Bone marrow (tissue), 2 donors: ENCODE measurements at places on chromosomes 13 and 19.

- DNase-seq, result no peak
Measured at GRCh38 chr13:105466376-105466775, 1069.1 kb downstream of the EFNB2 start.

DNA sequence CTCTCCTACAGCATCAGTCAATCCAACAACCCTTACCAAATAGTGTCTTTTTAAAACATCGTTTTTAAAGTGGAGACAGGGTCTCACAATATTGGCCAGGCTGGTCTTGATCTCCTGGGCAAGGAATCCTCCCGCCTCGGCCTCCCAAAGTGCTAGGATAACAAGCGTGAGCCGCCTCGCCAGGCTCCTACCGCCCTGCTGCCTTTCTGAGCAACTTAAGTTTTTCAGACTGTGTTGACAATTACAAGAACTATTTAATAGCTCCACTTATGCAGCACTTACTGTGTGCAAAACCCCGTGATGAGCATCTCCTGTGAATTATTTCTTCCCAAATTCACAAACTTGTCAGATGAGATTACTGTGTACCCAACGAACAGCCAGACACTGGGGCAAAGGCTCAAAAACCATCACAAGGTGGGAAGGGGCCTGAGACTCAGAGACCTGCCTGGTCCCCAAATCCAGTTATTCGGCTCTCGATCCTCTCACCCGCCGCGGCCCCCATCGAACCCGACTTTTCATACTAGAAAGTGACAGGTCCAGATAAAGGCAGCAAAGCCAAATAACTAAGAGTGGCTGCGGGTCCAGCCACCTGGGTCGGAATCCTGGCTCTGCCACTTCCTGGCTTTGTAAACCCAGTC is 581 bp downstream of the RPL18 start:
- no peak for DNase-seq

DNA sequence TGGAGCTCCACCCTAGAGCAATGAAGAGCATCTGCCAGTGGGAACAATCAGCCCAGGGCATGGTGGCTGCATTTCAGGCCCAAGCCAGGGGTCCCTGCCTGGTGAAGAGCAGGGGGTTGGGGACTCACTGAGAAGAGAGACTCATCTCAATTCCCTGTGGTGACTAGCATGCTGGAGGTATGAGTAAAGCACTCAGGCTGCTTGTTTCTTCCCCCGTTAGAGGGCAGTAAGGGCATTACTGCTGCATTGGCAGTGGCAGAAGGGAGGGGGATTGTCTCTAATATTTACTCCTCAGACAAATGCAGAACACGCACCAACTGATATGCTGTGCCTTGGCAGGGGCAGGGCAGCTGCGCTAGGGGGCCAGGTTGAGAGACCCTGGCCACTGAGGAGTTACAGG is 329.1 kb downstream of the SLITRK5 start:
- no peak for DNase-seq

DNA sequence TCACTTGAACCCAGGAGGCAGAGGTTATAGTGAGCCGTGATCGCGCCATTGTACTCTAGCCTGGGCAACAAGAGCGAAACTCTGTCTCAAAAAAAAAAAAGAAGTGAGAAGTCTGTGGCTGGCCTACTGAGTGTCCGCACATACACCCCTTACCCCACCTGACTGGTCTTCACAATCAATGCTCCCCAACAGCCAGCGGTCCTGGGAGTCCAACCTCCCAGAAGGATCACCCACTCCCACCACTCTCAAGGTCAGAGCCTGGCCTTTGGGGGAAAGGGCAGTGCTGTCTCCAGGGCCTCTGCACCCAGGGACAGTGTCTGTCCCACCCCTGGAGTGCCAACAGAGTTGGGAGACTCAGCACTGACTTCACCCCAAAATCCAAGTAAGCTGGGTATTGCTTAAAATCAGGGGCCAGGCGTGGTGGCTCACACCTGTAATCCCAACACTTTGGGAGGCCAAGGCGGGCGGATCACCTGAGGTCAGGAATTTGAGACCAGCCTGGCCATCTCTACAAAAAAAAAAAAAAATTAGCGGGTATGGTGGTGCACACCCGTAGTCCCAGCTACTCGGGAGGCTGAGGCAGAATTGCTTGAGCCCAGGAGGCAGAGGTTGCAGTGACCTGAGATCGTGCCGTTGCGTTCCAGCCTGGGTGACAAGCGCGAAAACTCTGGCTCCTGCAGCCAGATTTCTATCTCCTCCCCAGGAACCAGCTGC is 2.3 kb upstream of the CD320 start:
- DNase-seq, result no peak

GRCh38 chr13:70729369-70729768 is 621.1 kb upstream of the KLHL1 start:
- DNase-seq, result no peak
